Posterior vena cava (tissue), 2 donors: ENCODE measurements at places on chromosomes 3 and 15. TPM values are rescaled to one million over a fixed set of nuclear protein-coding genes. Genes with fewer than 3 reads are reported as not detected.

DNA sequence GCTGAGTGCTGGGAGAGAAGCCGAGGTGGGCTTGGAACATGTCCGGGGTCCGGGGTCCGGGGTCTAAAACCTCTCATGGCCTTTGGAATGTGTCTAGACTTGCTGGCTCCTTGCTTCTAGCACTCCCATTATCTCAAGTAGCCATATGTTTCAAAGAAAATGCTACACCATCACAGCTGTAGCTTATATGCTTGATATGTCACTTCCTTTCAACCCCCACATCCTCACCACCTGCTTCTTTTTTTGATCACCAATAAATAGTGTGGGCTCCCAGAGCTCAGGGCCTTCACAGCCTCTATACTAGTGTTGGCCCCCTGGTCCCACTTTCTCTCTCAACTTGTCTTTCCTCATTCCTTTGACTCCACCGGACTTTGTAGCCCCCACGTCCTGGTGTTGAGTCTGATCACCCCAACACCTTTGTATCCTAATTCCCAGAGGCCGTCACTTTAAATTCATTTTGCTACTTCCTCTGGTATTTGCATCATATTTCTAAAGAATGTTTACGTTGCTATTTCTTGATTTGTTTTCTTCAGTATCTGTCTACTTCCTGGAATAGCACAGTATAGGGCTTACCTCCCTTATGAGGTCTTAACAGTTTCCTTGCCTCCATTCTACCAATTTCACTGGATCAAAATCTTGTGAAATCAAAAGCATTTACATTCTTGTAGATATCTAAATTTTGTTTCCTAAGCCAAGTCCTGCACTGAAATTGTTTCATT is 71.9 kb upstream of the CHRNB4 start:
- no peak for DNase-seq

DNA sequence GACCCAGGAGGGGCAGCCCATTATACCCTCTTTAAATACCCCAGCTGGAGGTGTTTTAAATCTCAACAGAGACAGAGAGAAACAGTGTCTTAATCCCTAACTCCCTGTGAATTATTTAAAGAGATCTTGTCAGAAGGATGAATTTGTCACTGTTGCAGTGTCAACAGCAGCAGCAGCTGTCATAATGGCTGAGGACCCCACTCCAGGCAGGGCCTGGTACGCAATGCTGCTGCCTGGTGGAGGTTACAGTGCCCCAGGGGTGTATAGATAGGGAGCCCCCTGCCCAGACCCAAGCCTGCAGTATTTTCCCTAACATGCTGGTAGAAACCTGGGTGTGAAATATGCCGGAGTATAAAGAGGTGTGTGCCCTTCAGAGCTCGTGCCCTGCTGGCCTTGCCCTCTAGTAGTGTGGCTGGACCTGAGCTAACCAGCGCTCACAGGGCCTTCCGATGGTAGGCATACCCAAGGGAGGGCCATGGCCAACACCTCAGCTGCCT is 143.0 kb downstream of the EPHB1 start:
- DNase-seq = no peak

- no peak for DNase-seq
Observed at GRCh38 chr15:61141497-61142125, 87.5 kb downstream of the RORA start.

GRCh38 chr3:186060222-186060621 is 48.7 kb downstream of the ETV5 start:
- no peak for DNase-seq

- DNase-seq = no peak
Observed at GRCh38 chr3:123700791-123701722, 116.2 kb upstream of the HACD2 start.

DNA sequence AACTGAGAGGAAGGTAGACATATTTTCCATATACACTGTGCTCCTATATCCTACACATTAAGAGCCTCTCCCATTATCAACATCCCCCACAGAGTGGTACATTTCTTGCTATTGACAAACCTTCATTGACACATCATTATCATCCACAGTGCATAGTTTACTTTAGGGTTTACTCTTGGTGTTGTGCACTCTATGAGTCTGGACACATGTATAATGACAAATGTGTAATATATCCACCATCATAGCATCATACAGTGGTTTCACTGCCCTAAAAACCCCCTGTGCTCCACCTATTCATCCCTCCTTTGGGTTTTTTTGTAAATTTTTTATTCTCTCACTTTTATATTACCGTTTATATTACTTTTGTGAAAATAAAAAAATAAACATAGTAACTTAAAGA is 22.2 kb upstream of the CLDN18 start:
- DNase-seq = no peak

GRCh38 chr15:33111041-33111451 is 83.5 kb downstream of the FMN1 start:
- DNase-seq = no peak

DNA sequence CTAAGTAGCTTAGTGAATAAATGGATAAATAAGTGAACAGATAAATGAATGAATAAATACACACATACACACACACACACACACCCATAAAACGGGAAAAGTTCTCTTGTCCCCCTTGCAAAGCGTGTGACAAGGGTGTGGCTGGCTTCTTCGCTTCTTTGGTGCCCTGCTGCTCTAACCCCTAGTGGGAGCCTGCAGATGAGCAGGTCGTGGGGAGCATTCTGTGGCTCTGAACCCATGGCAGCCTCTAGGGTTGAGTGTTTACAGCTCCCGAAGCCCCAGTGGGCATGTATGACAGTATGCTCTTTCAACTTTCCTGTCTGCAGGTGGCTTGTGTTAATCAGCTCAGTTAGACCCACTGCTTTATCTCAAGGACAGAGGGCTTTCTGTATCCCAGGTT is 582.3 kb downstream of the EDEM1 start:
- no peak for DNase-seq

GRCh38 chr3:147395899-147396711 is 10.2 kb downstream of the ZIC4 start:
- DNase-seq = no peak

GRCh38 chr15:77329202-77329601 is 90.7 kb downstream of the PEAK1 start:
- DNase-seq = no peak

GRCh38 chr3:105278688-105279087 is 88.0 kb upstream of the ALCAM start:
- no peak for DNase-seq

DNA sequence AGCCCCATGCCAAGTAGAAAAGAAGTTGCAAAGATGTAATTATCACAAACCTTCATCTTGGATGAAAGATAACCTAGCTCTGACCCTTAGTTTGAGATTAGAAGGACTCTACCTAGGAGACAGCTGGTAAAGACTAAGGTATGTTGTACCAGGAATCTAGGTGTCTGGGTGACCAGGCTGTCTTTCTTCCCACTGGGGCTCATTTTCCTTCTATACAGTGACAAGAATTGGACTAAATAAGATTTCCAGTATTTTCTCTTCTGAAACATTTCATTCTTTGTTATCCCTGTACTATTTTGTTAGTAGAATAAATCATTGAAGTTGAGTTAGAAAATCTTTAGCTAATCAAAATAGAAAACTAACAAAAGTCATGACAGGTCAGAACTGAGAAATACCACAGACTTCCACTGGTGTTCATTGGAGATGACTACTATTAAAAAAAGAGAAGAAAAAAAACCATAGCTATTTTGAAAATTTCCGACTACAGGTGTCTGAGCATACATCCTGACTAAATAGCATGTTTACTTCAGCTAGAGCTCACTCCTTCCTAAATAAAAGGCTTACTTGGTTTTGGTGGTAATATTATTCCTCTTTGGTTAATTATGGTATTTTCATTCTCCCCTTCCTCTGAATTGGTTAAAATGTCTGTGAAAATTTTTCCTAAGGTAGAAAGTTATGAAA is 10.1 kb downstream of the TGFBR2 start:
- no peak for DNase-seq

STRIT1 gene
- not detected for total RNA-seq

GRAMD2A gene
- total RNA-seq = not detected

CD200R1 gene
- total RNA-seq = 1.3 TPM

PLSCR5 gene
- not detected for total RNA-seq

SEMA6D gene
- total RNA-seq = 3.6 TPM
